Stimulated activated naive B cell treated with anti-CD40 and anti-IgM and Interleukin-4, amounts not matched to agents 10 μg/mL and 1 μg/mL and 100 μg/mL, for 72 hours (primary cell): ENCODE measurements at places on chromosomes 13 and 19.

GRCh38 chr13:70541451-70541850 is 433.2 kb upstream of the KLHL1 start:
- no peak for DNase-seq

GRCh38 chr13:25165663-25166062 is 6.4 kb downstream of the AMER2 start:
- DNase-seq, result no peak

DNA sequence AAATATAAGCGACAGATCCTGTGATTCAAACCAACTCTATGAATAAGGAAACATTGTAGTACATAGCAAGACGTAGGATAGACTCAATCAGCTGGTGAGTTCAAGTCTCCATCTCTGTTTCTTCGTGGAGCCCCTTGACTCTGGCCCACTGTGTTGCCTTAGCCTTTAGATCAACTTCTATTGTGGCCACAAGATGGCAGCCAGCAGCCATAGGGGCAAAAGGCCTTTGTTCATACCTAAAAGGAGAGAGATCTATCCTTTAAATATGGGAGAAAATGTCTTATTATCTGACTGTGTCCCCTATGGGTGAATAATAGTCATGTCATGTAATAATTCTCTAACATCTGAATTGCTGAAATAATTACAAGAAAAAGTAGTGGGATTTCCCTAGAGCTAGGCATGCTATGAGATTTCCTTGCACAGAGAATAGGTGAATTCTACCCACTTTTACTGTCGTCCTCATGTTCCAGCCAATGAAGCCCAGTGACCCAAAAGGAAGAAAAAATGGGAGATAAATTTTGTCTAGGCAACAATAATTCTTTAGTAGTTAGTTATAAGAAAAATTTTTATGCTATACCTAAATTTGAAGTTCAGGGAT is 129.4 kb downstream of the PCDH20 start:
- DNase-seq, result no peak

GRCh38 chr13:97749174-97749573 is 204.3 kb upstream of the IPO5 start:
- no peak for DNase-seq

- no peak for DNase-seq
Measured at GRCh38 chr19:30877661-30878113, 471.5 kb downstream of the TSHZ3 start.

- DNase-seq, result peak; percentile 71
Measured at GRCh38 chr13:114065141-114065925, 67.1 kb downstream of the RASA3 start.

GRCh38 chr19:30593356-30593755 is 221.2 kb downstream of the ZNF536 start:
- no peak for DNase-seq
